ENCODE measurements at places on chromosomes 6 and 20. TPM values are rescaled to one million over a fixed set of nuclear protein-coding genes. Genes with fewer than 3 reads are reported as not detected.
A peak's percentile ranks its signal among the peaks of the same experiment; 100 is the strongest.

Gene ELOVL4
- 17.2 TPM for total RNA-seq

Gene OR2J3
- total RNA-seq: not detected

DNA sequence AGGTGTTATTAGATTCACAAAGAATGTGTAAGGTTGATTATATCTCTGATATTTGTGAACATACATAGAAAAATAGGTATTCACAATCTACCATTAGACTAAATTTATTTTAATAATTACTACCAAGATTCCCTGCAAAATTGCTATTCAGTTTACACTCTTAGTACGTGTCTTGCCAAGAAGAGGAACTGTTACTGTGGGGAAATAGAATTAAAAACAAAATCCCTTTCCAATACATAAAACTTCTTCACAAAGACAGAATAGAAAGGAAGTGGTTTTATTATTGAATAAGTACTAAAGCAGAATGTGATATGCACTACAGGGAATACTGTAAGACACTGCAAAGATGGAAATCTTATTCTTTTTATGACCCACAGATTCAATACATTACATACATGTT, 17.0 kb downstream of the RAB32 start:
- no peak for DNase-seq
- no peaks in the 10 kb centered on the region for H3K27me3 ChIP-seq
- no peaks in the 10 kb centered on the region for H3K36me3 ChIP-seq
- H3K4me3 ChIP-seq: no peak overlapping the region
- H3K27ac ChIP-seq: no peak overlapping the region
- no peaks in the 10 kb centered on the region for H3K4me1 ChIP-seq

- no peak overlapping the region for H3K27ac ChIP-seq
- no peak overlapping the region for H3K4me3 ChIP-seq
- H3K4me1 ChIP-seq: peaks cover 10% of the 10 kb centered on the region
Observed at GRCh38 chr20:50580842-50581544, 70.8 kb downstream of the PTPN1 start.

GRCh38 chr6:56220078-56220477, 27.3 kb downstream of the COL21A1 start:
- H3K27me3 ChIP-seq: no peaks in the 10 kb centered on the region
- H3K36me3 ChIP-seq: no peaks in the 10 kb centered on the region
- no peaks in the 10 kb centered on the region for H3K4me1 ChIP-seq
- no peak for DNase-seq
- no peak overlapping the region for H3K27ac ChIP-seq

- no peaks in the 10 kb centered on the region for H3K36me3 ChIP-seq
- no peaks in the 10 kb centered on the region for H3K27me3 ChIP-seq
- no peak overlapping the region for H3K27ac ChIP-seq
- no peak overlapping the region for H3K4me3 ChIP-seq
- no peak for DNase-seq
Observed at GRCh38 chr20:38863024-38863851, 57.7 kb downstream of the PPP1R16B start.

- H3K4me1 ChIP-seq: no peaks in the 10 kb centered on the region
- H3K36me3 ChIP-seq: no peaks in the 10 kb centered on the region
- H3K27me3 ChIP-seq: no peaks in the 10 kb centered on the region
- H3K27ac ChIP-seq: no peak overlapping the region
Observed at GRCh38 chr6:130143709-130144108, 79.0 kb downstream of the SAMD3 start.

GRCh38 chr20:17835240-17835933, 133.2 kb downstream of the SNX5 start:
- H3K27me3 ChIP-seq: no peaks in the 10 kb centered on the region
- no peak for DNase-seq
- no peaks in the 10 kb centered on the region for H3K36me3 ChIP-seq
- peaks cover 19% of the 10 kb centered on the region for H3K4me1 ChIP-seq
- no peak overlapping the region for H3K4me3 ChIP-seq
- H3K27ac ChIP-seq: no peak overlapping the region

DNA sequence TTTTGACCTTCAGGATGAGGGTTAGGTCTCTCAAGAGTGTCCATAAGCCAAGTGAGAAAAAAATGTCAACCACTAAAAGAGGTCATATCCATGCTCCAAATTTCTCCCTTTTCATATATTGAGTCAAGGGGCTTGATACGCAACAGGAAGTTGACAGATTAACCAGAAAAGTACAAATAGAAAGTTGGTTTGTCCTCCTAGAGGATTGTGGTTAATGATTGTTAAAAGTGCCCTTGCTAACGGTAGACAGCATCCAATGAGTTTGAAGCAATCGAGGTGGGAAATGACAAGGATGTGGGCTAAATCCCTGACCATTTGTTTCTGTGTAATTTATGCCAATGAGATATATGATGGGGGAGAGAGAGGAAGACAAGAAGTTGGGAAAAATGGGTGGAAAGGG, 18.1 kb upstream of the HBS1L start:
- no peak for DNase-seq
- H3K4me3 ChIP-seq: no peak overlapping the region
- H3K4me1 ChIP-seq: peaks cover 4% of the 10 kb centered on the region
- H3K27me3 ChIP-seq: no peaks in the 10 kb centered on the region

GRCh38 chr6:130593200-130593599, 227.4 kb downstream of the TMEM200A start:
- H3K4me3 ChIP-seq: no peak overlapping the region
- H3K27ac ChIP-seq: no peak overlapping the region
- H3K4me1 ChIP-seq: no peaks in the 10 kb centered on the region
- no peaks in the 10 kb centered on the region for H3K27me3 ChIP-seq
- H3K36me3 ChIP-seq: no peaks in the 10 kb centered on the region

GRCh38 chr20:25669826-25670422, 26.7 kb downstream of the ZNF337 start:
- H3K36me3 ChIP-seq: no peaks in the 10 kb centered on the region
- peak; percentile 6 for DNase-seq
- no peaks in the 10 kb centered on the region for H3K27me3 ChIP-seq
- no peaks in the 10 kb centered on the region for H3K4me1 ChIP-seq
- H3K27ac ChIP-seq: no peak overlapping the region

All from neural progenitor cell (in vitro differentiated cells).